ENCODE measurements at places on chromosomes 12 and 14.

GRCh38 chr12:3553221-3553620, 62.2 kb downstream of the PRMT8 start:
- DNase-seq, result no peak

GRCh38 chr12:38328306-38328895, 11.8 kb downstream of the ALG10B start:
- no peak for DNase-seq

GRCh38 chr12:128951448-128951847, 98.2 kb downstream of the GLT1D1 start:
- no peak for DNase-seq

- no peak for DNase-seq
Observed at GRCh38 chr14:94561656-94562010, 391 bp downstream of the SERPINA4 start.

DNA sequence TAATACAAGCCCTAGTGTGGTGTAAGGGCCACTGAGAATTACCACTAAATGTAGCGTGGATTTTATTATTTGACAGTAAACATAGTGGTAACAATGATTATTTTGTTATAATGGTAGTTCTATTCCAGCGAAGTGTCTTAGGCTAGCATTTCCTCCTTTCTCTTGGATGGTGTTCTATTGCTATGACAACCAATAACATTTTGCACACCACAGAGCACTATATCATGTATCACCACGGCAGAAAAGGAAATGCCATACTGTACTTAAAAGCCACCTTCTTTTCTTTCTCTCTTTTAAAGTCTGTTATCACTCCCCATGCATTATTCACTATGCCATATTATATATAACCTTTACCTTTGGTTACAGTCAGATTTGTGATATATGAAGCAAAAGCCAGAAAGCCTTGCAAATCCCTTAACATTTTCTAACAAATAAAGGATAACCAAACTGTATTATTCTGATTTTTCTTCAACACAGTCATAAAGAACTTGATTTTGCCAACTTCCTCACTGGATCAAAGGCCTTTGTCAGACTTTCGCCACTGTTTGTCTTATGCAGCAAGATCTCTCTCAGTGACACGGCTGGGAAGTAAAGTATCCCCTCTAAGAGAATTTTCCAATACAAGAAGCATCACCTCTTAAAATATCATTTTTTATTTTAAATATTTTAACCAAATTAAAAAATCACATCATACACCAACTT, 195.8 kb downstream of the FOXN3 start:
- DNase-seq, result no peak

GRCh38 chr12:14618983-14619382, 51.3 kb upstream of the PLBD1 start:
- no peak for DNase-seq

GRCh38 chr12:98671459-98671858, 26.4 kb downstream of the APAF1 start:
- no peak for DNase-seq

DNA sequence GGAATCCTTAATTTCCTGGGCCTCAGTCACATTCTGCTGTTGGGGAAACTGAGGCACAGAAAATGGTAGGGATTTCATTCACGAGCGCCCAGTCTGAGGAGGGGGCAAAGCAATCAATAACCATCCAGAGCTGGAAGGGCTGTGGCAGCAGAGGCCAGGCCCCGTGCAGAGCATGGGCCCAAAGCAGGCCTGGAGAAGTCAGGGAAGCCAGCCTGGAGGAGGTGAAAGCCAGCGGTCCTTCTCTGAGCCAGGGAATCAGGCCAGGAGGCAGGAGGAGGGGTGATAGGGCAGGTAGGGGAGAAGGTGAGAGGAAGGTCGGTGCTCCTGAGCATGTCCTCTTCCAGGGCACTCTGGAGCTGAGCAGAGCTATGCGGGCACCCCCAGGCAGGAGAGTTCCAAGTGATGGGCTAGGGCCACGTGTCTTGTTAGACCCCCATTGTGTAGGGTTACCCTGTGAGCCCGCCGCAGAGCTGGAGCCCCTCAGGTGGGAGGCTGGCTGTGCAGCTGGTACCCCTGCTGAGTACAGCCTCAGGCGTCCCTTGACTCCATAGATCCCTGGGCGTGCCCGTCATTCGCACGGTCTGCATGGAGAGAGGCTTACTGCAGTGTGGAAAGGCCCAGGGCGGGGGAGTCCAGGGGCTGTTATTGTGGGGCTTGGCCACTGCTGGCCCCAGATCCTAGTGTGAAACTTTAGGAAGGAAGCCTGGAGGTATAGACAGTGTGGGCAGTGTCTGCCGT, 4.8 kb downstream of the TNFAIP2 start:
- DNase-seq, result no peak

DNA sequence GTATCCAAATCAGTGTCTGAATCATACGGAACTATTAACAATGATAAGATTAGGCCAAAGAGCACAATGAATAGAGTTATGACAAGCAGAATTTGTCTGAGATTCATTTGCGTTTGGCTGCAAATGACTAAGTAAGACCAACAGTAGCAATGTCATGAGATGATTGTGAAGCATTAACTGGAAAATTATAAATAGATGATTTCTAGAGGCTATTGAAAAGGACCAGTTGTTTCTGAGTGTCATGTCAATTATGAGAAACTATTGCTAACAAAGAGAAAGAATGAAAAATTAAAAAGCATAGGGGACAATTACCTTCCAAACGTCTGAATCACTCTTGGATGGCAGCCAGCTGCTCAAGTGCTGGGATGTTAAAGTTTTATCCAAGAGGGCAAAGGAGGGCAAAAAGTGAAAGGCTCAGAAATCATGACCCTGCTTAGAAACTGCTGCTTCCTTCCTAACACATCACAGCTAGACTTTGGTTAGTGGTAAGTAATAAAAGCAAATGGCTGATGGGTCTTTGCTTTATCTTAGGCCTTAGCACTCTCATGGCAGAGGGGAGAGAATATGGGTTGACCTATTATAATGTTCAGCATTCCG, 89.0 kb downstream of the AKAP6 start:
- no peak for DNase-seq
